Activated CD8-positive, alpha-beta T cell treated with anti-CD3 and anti-CD28 coated beads, Interleukin-2, amount 10 ng/mL, durations not matched to agents 7 days and 5 days (primary cell): ENCODE measurements at places on chromosomes 4 and X.
A peak's percentile ranks its signal among the peaks of the same experiment; 100 is the strongest.

DNA sequence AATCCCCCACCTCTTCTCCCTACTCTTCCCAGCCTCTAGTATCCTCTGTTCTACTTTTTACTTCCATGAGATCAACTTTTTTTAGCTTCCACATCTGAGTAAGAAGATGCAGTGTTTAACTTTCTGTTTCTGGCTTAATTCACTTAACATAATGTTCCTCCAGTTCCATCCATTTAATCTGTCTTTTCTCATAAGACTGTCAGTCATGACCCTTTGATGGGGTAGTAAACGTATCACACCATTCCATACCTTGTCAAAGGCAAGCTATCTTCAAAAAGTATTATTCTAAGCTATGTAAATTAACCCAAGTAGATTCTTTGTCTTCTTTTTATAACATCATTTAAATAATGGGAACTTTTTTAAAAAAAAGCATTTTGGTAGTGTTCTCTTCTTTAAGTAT lies 15.0 kb upstream of the GBA3 start:
- DNase-seq = no peak

- no peak for DNase-seq
Measured at GRCh38 chrX:786441-786881, 155.9 kb downstream of the SHOX start.

GRCh38 chr4:71186566-71187403 lies 152.0 kb upstream of the SLC4A4 start:
- DNase-seq = peak; percentile 42

GRCh38 chr4:152607178-152607577 lies 71.3 kb upstream of the FBXW7 start:
- no peak for DNase-seq

- no peak for DNase-seq
Measured at GRCh38 chr4:70914000-70914399, 11.8 kb downstream of the MOB1B start.

- no peak for DNase-seq
Measured at GRCh38 chr4:150136036-150136435, 57.8 kb downstream of the DCLK2 start.

DNA sequence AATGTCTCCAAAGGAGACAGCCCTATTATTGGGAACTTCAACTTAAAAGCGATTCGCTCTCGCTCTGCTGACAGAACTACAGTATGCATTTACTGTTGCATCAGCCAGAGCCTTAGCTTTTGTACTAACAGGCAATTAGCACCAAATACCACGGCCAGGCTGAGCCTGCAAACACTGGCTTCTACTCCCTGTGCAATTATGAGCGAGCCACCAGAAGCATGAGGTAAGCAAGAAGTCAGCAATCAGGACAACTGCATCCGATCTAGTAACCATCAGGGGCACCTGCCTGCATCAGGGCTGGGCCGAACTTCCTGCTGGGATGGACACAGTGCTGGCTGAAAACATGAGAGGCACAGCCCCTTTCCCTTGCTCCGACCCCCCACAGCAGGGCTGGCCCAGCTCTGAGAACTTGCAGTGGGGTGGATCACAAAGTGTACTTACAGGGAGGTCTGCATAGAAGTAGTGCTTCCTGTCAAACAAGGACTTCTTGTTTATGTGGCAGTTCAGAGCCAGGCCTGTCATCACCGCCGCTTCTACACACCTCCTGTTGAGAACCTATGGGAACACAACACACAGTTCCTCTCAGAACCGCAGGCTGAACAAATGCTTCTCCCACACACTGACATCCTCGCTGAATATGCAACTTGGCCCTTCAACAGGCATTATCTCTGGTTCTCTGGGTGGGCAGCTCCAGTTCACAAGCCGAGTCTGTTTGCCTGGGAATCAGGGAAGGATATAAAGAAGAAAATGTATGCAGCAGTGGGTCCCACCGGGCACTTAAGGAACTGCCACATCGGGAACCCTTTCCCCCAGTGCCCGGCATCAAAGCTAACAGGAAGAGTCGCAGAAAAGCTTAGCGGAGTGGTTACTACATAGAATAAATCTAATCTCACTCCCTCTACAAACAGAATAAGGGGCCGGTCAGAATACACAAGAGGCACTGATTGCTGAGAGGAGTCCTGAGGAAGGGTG lies 41.5 kb downstream of the GATB start:
- no peak for DNase-seq

GRCh38 chr4:173752610-173753230 lies 222.7 kb upstream of the HAND2 start:
- peak; percentile 49 for DNase-seq

- no peak for DNase-seq
Measured at GRCh38 chrX:144849141-144849540, 398.2 kb upstream of the SPANXN1 start.

DNA sequence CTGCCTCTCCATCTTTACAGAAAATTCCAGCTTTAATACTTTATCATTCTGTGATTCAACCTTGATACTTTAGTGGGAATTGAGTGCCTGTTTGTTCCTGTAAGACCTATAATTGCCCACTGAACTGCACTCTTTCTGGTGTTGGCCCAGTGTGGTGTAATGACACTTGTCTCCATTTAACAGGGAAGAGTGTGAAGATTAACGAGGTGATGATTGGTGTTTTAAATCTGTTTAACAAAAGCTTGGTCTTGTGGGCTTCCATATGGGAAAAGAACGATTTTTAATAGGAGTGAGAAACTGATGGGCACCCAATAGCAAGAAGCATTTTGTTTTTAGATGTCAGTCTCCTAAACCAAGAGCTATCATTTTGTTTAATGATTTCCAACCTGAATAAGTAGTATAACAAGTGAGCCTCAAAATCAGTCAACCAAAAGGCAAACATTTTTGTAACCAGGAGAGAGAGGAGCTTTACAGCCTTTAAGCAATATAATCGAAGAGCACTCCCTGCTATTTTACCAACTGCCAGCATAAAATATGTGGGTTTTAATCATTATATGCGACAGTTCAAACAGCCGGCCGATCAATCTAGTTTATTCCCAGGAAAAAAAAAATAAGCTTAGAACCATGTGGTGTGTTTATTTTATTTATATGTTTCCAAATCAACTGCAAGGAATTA lies 50.2 kb downstream of the SUPT20HL1 start:
- DNase-seq = no peak

GRCh38 chrX:39675619-39676018 lies 422.1 kb downstream of the BCOR start:
- DNase-seq = no peak

DNA sequence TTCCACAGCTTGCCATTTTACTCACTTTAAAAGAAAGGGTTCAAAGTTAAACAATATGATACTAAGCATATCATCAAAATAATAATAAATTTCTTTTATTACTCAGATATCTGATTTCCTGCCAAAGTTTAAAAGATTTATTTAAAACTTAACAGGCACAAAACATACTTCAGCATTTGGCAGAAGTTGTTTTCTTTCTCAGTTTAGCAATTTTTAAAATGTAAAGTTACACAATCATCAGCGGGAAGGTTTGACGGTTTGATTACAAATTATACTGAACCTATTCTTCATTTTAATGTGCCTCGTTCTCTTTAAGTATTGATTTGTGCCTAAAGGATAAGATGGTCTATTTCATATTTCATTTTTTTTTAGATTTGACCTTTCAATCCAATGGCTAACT lies 227.2 kb downstream of the APBB2 start:
- no peak for DNase-seq

GRCh38 chr4:102455750-102456149 lies 45.4 kb upstream of the NFKB1 start:
- no peak for DNase-seq

- no peak for DNase-seq
Measured at GRCh38 chr4:20192736-20193135, 59.0 kb upstream of the SLIT2 start.

GRCh38 chrX:70134116-70134477 lies 850 bp downstream of the IGBP1 start:
- DNase-seq = no peak

DNA sequence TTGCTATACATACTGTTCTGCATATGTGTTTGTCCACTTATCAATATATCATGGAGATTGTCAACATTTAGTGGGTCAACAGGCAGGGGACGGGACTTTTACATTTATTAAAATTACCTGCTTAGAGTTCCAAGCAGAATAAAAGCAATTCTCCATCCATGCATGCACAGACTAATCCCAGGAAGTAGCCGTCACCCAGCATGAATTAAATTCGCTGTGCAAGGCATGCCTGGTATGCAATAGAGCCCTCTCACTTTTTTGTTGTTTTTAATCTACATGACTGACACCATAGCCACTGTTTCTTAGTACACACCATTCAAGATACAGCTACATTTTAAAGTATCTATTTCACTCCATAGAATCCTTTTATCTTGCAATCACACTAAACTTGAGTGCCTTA lies 108.9 kb downstream of the USP46 start:
- no peak for DNase-seq

GRCh38 chr4:23021040-23021439 lies 328.3 kb downstream of the GBA3 start:
- DNase-seq = no peak

DNA sequence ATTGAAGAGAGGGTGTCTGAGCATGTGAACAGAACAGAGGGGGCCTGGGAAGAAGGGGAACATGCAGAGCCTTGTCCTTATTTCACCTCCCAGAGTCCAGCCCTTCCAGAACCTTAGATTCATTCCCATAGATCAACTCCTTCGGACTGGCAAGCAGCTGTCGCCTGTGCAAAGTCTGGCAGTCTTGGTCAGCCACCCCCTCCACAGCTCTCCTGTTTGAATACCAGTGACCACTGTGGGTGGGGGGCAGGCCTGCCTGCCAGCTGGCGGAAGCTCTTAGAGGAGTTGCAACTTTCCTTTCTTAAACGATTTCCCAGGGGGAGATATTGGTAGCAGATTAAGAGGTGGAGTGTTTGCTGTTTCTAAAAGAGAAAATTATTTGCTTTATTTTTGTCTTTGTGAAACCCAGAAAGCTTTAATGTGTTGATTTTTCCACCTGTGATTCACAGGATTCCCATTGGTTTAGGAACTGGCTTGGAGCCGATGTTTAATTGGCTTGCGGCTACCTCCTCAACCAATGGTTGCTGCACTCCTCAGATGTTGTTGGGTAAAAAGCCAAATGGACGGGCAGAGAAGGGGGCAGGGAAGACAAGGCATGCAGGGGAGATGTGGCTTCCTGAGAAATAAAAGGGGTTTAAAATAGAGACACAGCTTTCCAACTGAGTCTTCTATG lies 62.2 kb upstream of the PRPS1 start:
- DNase-seq = no peak

DNA sequence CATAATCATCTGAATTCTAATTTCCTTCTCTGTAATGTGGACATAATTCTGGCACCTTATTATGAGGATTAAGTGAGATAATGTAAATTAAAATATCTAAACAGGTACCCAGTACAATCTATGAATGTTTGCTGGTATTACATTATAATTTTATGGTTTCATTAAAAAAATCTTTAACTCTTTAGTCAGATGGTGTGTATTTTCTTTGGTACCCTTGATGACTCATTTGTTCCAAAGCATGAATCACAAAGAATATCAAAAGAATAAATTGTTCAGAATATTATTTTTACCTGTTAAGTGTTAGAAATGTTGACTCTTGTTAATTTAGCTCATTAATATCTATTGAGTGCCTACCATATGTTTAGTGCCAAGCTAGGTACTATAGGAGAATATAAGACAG lies 74.3 kb downstream of the SNX25 start:
- DNase-seq = no peak

DNA sequence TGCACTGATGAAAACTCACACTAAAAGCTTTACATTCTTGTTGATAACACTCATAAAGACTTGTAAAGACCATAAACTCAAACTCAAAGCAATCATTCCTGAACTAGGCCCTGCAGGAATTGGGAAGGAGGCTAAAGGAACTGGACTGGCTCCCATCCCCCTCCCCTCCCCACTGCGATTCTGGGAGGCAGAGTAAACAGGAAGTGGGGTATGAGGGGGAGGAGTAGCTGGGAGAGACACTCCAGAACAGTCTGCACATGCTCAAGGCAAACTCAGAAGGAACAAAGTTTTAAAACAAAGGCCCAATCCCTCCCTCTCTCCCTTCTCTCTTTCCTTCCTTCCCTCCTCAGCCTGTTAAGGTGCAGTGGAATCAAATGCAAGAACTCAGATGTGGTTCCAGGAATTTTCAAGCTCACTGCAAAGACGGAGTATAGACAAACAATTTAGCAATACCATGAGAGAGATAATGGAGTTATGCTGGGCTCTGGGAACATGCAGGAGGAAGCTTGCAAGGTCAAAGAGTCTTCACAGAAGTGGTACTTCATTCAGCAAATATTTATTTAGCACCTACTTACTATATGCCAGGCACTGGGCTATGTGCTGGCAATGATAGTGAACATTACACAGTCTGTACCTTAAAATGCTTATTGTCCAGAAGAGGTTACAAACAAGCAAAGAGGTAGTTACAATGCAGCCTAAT lies 15.9 kb downstream of the MID1IP1 start:
- peak; percentile 29 for DNase-seq

- no peak for DNase-seq
Measured at GRCh38 chr4:123893011-123893981, 496.7 kb downstream of the SPRY1 start.

DNA sequence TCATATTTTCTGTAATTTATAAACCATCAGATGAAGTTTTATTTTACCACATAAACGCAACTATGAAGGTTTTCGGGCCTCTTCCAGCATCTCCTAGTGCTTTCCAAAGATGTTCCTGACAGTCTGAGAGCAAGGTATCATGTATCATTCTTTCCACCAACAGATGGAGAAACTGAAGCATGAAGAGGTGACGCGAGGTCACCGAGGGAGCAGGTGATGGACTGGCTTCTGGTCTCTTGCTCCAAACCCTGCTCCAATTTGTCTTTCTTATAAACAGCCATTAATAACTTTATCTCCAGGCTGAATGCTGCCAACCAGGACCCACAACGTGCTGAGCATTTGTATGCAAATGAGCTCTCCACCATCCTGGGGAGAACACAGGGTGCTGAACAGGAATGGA lies 86.3 kb upstream of the MAML3 start:
- DNase-seq = no peak

- no peak for DNase-seq
Measured at GRCh38 chr4:7861440-7861881, 78.2 kb downstream of the AFAP1 start.

GRCh38 chr4:123802082-123802645 lies 405.6 kb downstream of the SPRY1 start:
- DNase-seq = no peak

DNA sequence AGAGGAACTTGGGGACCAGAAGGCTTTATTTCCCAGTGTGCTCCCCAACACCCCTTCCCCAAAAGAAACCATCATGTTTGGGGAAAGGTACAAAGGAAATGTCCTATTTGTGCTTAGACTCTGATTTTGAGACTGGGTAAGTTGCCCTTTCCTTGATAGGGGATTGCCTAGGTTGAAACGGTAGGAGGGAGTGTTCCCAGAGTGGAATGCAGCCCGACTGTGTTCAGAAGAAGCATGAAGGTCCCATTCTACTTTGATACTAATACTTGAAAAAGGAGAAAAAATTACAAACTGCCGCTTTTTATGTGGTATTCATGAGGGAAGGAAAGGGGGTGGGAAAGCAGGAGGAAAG lies 32.4 kb upstream of the TMEM131L start:
- DNase-seq = no peak

DNA sequence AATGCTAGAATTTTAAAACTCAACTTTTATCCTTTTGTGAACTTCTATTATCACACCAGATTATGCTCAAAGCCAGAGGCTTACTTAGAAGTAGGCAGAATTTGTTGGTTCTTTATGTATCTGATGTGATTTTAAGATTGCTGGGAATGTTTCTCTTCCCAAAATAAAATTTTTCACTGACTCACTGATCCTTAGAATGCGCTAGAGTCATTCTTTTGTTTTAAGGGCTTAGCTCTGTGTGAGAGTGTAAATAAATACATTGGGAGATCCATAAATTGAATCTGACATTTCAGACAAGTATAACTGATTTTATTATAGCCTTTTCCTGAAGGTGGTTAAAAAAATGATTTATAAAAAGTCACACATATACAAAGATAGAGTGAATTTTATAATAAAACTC lies 101.3 kb downstream of the LARP1B start:
- DNase-seq = no peak
